NCI-H2171 (cell line): ENCODE measurements at places on chromosomes 5 and 9.

DNA sequence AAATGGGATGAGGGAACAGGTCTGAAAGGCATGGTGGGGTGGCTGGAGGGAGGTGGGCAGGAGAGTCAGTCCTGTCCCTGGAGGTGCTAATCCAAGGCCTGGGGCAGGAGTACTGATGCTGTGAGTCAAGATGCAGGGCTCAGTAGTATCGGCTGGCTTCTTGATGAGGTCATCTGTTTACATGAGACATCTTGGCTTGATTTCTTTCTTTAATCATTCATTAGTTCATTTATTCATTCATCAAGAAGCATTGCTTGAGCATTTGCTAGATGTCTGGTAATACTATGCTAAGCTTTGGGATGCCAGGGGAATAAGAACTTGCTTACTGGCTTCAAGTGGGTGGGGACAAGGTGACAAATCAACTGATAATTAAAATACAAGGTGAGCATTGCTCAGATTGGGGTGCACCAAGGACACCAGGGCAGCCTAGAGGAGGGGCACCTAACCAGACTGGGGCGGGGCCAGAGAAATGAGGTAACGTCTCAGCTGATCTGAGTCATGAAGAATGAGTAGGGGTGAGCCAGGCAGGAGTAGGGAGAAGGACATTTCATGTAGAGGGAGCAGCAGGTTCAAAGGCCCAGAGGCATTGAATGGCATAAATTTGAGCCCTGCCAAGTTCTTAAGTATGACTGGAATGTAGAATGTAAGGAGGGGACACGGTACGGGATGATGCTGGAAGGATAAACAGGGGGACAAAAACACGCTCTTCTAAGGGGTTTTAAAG, 88.8 kb downstream of the EGFLAM start:
- no peak for DNase-seq

GRCh38 chr9:35664531-35665470, at the start of gene ARHGEF39:
TSS of gene ARHGEF39 (minus strand) at chr9:35665195. CDS start at chr9:35665169, 26 bp downstream.
- no peak for DNase-seq

DNA sequence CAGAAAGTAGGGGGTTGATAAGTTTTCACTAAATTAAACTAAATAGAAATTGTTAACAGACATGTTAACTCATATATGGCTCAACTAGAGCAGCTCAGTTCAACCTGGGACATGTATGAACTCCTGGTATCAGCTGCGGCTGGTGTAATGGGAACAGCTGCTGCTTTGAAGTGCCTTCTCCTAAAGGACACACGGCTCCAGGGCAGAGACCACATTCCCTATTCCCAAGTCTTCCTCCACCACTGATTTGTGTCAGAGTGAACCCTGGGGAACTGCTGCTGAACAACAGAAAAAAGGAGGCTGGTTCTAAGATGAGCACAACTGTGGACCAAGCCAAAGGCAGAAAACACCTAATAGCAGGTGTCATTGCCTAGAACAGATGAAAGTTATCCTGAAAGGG, 71.1 kb downstream of the MAPKAP1 start:
- DNase-seq: no peak

DNA sequence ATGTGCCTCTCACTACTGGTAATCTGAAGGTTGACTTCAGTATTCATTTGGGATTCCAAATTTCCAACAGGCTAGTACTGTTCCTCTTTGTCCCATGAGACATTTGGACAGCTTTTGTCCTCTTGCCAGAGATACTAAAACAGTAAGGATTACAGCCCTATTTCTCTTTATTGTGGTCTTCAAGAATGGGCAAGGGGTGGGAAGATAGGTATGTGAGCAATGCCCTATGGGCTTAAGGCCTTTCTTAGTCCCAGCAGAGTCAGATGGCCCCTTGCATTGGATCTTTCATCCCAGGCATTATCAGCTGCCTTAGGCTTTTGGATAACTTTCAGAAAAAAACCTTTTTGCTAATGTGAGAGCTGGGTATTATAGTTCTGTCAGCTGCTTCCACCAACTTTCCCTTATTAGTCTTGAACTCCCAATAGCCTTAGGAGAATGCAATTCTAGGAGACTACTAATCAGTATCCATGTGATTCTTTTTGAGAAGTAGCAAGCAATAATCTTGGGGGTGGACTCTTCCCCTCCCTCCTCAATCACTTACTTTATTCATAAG, 361.1 kb upstream of the NUDT12 start:
- DNase-seq: no peak

- no peak for DNase-seq
These were observed 32.5 kb upstream of the GNA14 start for GRCh38 chr9:77680581-77680980.
